Glomerular endothelial cell (primary cell): ENCODE measurements at places on chromosomes 6 and 20. TPM values are rescaled to one million over a fixed set of nuclear protein-coding genes. Genes with fewer than 3 reads are reported as not detected.
A peak's percentile ranks its signal among the peaks of the same experiment; 100 is the strongest.

The KHDRBS2 gene
- total RNA-seq, result not detected in 2 replicates

The MAS1 gene
- total RNA-seq, result not detected in 2 replicates

The CPNE5 gene
- total RNA-seq, result 5.0 and 25.7 TPM in 2 replicates

The SLC13A3 gene
- 0.10 and 0.47 TPM in 2 replicates for total RNA-seq

The VGLL2 gene
- not detected in 2 replicates for total RNA-seq

The TAAR6 gene
- not detected in 2 replicates for total RNA-seq

The AHCY gene
- 101 and 133 TPM in 2 replicates for total RNA-seq

The GGT7 gene
- total RNA-seq, result 3.1 and 6.2 TPM in 2 replicates

The EYS gene
- 0.41 TPM in 1 of 2 replicates, not detected in the other for total RNA-seq

DNA sequence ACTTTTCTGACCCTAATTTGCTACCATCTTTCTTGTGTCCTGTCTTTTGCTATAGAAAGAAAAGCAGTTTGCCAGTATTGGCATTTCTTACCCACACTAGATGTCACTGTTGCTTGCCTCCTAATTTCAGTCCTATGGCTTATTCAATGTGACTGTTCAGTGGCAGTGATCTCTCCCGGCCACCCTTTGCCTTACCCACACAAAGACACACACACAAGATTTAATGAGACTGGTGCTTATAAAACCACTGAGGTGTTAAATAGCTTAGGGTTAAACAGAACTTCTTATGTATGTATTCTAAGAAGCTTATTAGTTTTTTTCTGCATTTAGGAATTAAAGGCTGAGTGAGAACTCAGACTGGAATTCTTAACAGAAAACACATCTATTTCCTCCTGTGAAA is 233.6 kb upstream of the ASCC3 start:
- no peak for DNase-seq

DNA sequence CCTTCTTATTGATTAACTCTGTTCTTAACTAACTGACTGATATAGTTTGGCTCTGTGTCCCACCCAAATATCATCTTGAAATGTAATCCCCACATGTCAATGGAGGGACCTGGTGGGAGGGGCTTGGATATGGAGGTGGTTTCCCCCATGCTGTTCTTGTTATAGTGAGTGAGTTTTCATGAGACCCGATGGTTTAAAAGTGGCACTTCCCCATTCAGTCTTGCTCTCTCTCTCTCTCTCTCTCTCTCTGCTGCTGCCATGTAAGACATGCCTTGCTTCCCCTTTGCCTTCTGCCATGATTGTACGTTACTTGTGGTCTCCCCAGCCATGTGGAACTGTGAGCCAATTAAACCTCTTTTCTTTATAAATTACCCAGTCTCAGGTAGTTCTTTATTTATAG is 81.8 kb upstream of the SPACA1 start:
- DNase-seq, result no peak

- no peak for DNase-seq
Measured at GRCh38 chr6:27558028-27558724, 85.3 kb upstream of the ZNF184 start.

DNA sequence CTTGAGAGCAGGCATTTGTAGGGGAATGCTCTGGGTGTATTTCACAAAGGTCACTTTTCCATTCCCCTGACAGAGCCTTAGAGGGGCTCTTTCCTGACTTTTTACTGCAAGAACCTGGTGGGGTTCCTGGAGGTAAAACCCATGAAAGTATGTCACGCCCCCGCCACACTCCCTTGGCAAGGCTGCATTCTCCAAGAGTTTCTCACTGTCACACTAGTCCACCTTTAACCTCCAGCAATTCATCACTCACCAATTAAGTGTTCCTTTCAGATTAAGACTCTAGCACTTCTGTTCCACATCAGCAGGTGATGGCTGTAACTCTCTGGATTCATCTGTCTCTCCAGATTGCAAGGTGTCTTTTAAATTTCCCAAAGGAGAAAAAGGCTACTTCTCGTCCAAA is 32.7 kb upstream of the NKX2-4 start:
- no peak for DNase-seq

- DNase-seq, result no peak
Measured at GRCh38 chr20:23003881-23004460, 31.1 kb upstream of the SSTR4 start.

DNA sequence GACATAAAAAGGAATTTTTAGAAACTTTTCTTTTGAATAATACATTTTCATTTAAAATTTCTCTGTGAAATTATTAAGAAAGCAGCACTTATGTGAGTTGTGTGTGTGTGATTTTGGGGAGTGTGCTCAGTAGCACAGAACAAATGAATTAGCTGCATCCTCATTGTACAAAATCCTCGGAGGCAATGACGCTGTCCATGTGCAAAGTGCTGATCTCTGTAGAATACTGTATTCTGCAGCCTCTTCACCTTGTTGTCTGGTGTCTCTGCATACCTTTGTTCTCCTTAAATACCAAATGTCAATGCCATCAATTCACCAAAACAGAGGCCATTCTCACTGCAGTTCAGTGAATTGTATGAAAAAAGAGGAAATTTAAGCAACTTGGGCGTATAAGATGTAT is 838.4 kb downstream of the QKI start:
- no peak for DNase-seq

- DNase-seq, result no peak
Measured at GRCh38 chr6:133136177-133136880, 104.8 kb upstream of the EYA4 start.

DNA sequence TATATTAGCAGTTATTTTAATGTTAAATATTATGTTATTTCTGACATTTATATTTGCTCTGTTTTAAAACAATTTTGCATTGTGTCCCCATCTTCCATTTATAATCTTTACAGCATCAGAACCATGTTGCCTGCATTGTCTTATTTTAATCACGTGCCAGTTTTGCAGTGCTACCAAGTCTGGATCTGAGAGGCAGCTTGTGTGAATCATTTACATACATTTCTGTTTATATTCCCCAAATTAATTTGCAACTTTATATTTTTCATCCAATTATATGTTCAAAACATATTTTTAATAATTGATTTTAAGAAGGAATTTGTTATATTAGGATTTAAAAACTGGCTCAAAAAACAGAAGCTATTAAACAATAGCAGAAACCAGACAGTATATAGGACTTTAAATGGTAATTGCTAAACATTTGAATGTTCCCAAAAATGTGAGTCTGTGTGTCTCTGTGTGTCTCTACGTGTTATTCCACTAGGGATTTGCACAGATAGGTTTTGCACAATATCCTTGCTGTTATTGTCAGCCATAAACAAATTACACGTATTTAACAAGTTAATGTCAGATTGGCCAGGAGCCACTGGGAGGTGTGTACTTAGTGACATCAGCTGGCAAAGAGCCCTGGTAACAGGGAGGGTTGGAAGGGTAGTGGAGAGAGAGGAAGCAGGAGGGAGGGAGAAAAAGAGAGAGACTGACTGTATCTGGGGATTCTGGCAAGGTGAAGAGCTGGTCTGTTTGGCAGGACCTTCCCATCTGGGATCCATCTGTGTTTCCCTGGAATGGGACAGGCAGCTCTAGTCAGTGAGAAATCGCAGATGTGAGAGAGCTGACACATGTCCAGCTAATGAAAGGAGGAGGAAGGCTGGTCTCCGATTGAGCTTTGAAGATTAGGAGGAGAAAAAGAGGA is 72.1 kb downstream of the CBFA2T2 start:
- peak; percentile 41 for DNase-seq

DNA sequence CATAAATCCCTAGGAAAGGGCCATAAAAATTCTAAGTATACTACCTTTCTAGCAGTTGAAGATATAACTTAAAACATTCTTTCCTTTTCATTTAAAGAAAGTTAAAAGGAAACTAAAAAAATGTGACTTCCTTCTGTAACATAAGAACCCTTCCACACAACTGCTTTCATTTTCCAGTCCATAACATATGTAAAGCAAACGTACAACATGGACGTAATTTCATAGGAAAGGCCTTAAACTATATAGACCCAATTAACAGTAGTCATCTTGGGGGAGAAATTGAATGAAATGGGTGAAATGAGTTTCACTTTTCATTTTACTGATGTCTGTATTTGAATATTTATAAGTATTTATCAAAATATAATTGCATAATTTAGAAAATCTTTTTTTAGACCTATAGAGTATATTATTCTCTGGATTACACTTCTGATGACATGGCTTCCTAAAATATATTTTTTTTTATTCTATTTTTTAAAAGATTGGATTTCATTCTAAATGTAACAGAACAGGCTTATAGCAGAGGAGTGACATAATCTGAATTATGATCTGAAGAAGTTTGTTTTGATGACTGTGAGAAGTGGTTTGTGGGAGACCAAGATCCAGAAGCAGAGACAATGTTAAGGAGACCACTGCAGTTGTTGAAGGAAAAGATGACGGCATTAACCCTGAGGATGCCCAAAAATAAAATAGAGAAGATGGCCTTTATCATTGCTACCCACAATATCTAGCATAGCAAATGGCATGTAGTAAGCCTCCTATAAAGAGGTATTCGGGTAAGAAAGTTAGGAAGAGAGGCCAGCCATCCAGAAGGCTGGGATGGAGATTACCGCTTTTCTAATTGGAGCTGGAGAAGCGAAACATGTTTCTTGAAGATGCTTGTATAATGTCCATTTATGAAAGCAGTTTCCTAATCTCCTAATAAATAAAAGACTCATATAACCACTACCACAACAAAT is 260.4 kb downstream of the PTPRK start:
- DNase-seq, result no peak

DNA sequence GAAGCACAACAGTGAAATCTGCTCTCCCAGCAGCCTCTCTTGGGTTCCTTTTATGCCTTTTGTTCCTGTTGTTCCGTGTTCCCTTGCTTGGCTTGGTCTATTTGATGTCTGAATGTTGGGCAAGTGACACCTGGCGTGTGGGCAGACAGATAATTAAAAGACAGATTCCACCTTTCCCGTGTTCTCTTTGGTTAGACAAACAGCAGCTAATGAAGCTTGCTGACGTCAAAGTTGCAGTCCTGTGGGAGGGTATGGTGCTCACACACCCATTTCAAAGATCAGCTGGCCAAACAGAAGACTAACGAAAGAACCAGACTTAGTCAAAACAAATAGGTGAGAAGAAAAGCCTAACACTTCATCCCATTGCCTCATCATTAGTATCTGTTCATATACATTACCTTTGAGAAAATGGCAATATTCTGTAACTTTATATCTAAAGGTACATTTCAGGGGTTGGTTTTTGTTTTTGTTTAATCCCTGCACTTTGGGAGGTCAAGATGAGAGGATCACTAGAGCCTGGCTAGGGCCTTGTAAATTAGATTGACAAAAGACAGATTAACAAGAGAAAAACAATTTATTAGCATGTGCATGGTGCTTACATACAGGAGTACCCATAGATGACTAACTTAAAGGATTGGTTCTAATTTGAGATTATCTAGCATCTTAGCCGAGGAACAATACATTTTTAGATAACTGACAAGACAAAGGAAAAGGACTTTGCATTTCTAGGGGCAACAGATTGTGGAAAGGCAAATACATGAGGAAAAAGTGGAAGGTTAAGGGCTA is 48.9 kb upstream of the TNFRSF21 start:
- no peak for DNase-seq
